ENCODE measurements at places on chromosomes 2 and 18.

DNA sequence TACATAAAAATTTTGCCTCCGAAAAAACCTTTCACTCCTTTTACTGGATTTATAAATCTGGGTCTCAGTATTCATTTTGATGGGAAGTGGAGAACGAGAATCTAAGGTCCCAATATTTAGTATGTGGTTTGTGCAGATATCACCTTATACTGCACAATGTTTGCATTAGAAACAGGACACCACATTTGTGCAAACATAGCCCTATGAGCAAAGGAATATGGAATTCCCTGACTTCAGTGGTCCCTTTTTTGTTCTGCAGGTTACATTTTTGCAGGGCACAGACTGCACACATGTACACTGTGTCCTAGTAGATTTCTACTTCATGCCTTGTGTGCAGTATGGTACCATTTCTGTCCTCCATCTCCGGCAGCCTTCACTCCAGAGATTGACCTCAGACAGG lies 130.0 kb downstream of the CDH19 start:
- DNase-seq = no peak

GRCh38 chr2:8574196-8575037 lies 107.4 kb upstream of the ID2 start:
- no peak for DNase-seq

GRCh38 chr2:235447210-235447609 lies 46.6 kb upstream of the AGAP1 start:
- no peak for DNase-seq

DNA sequence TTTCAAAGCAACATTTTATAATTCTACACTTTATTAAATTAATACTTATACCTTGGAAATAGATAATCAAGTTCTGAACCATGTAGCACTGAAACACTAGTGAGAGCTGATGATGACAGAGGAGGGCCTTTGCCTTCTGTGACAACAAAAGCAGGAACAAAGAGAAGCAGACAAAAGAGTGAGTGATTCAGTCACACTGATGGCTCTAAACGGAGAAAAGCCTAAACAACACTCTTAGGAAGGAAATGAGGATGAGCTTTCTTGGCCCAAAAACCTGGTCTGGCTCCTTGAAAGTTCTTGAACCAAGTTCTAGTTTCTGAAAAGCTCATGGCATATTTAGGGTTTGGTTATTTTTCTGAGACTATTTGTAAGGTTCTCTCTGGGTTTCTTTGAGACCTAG lies 271.9 kb downstream of the DPP10 start:
- no peak for DNase-seq

Measured in iPS DF 6.9 (cell line).